ENCODE measurements at places on chromosomes 5 and 9.

GRCh38 chr9:76996700-76997099 lies 22.8 kb upstream of the FOXB2 start:
- peak; percentile 4 for DNase-seq

- no peak for DNase-seq
These were observed 333.8 kb upstream of the CTNND2 start for GRCh38 chr5:12237837-12238575.

- no peak for DNase-seq
These were observed 82.9 kb downstream of the UGCG start for GRCh38 chr9:111979561-111979960.

DNA sequence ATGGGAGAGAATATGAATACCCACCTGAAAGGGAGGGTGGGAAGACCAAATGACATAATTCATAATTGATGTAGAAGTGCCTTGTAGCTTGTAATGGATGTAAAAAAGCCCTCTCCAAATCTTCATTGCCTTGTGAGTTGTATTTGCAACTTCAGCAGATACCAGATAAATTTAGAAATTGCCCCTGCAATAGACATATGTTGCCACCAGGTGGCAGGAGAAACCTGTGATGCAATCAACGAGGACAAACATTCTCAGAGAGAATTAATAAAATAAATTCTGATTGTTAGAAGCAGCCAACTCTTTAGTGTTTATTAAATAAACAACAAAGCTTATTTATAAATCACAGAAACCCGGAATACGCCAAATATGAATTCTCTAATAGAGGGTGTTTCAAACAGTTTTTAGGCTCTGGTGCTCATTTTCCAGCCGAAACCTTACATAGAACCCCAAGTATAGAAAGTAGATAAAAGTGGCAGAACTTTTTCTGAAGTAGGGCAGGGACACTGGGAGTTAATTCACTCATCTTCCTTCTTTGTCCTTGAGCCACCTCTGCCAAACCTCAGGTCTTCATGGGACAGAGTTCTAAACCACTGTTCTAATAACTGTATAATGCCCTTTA lies 147.8 kb downstream of the TMEM38B start:
- DNase-seq: no peak

- no peak for DNase-seq
These were observed 182.5 kb downstream of the TTLL11 start for GRCh38 chr9:121910491-121911040.

- DNase-seq: no peak
These were observed 429.7 kb upstream of the KLF4 start for GRCh38 chr9:107919263-107919662.

GRCh38 chr5:6728011-6728794 lies 15.0 kb downstream of the TENT4A start:
- DNase-seq: no peak

GRCh38 chr5:127744241-127744640 lies 41.0 kb downstream of the CCDC192 start:
- DNase-seq: no peak

DNA sequence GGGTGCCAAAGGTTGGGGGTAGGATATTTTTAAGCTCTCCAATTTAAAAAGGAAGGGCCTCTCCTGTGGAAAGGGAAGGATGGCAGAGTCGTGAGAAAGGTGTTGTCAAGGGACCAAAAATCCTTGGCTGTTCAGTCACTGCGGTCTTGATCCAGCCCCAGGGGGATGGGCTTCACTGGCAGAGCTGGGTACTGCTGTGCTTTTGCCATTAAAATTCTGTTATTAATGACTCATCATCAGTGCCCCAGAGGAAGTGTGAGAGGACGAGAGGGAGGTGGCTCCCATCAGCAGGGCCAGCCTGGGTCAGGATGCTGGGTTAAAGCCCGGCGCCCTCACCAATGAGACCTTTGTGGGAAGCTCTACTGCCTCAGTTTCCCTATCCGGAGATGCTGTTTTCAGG lies 16.7 kb downstream of the PCDH12 start:
- DNase-seq: no peak

DNA sequence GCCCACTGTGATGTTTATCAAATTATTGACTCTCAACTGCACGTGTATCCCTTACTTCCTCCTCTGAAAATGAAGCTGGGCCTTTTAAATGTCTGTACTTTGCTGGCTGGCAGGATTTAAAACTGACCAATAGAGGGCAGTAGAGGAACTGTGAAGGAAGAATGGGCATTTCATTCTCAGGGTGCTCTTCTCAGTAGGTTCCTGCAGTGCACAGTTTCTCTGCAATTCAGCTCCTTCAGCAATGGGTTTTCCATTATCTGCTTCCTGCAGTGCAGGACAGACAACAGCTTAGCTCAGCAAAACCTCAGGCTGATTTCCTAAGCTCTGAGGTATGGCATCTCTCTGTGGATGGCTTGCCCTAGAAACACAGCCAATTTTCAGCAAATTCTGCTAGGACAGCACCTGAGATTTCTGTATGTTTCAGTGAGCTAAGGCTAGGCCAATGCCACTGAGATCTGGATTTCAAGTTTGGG lies 298.4 kb upstream of the PRDM9 start:
- peak; percentile 98 for DNase-seq

- DNase-seq: no peak
These were observed 38.4 kb downstream of the ANXA2R start for GRCh38 chr5:43001748-43002147.

- DNase-seq: no peak
These were observed 19.6 kb upstream of the TNFAIP8 start for GRCh38 chr5:119336262-119336661.

DNA sequence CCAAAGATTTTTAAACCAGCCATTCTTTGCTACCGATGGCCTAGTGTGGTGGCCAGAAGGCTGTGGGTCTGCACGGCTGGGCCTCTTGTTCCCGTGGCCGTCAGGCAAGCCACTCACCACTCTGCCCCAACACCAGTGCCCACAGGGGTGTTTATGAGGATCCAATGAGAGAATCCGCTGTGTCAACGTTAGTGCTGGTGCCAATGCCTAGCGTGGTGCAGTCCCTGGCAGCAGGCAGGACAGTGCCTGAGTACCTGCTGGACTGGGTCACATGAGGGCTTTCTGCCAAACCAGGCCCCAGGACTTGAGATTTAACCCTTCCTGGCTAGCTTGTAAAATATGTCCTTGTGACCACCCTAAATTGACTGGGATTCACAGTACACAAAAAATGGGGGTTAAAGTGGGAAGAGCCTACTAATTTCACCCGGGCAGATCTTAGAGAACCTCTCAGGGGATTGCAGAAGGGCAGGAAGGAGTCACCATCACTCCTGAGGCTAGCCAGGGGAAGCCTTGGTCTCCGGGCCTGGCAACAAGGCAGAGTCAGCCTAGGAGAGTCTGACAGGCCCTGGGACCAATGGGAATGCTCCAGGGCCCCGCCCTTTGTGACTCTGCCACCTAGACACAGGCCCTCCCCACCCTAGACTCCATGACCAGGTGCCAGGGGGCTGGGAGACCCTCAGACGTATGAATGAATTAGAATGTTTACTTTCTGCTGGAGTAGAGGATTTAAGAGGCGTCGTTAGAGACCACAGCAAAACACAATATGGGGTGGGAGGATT lies 63.2 kb upstream of the FSTL4 start:
- no peak for DNase-seq

- no peak for DNase-seq
These were observed 78.4 kb upstream of the HTR4 start for GRCh38 chr5:148732692-148733091.

DNA sequence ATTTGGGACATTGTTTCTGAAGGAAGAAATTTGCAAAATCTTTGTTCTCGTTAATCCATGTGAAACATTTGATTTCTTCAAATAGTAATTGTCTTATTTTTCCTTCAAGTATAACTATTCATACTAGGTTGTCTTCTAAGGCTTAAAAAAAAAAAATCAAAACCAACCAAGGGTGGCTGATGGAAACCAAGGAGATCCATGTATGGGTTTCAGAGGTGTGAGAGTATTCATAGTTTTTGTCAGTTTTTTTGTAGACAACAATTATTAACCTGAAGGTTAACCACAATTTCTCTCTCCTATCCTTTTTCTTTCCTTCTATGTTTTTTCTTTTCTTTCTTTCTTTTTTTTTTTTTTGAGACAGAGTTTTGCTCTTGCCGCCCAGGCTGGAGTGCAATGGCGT lies 35.4 kb downstream of the KDM4C start:
- no peak for DNase-seq

- no peak for DNase-seq
These were observed 117.8 kb downstream of the CCDC192 start for GRCh38 chr5:127820910-127821553.

GRCh38 chr9:74951107-74951720 lies 1.5 kb downstream of the C9orf40 start:
- DNase-seq: no peak

GRCh38 chr5:175582697-175583096 lies 75.2 kb upstream of the HRH2 start:
- no peak for DNase-seq

DNA sequence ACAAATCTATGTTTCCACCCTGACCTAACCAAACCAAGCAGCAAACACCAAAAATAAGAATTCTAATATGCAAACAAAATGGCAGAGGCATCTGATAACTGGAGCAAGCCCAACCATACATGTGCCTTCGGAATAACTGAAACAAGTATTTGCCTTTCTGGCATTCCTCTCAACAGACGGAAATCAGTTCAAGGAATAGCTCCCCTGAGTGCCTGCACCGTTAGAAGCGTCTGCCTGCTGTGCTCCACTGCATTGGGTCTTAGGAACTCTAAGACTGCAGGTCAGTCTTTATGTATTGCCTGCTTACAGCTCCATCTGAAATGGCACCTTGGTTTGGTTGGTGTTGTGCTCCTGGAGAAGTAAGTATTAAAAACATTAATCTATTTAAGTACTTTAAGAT lies 98.5 kb downstream of the MRPS27 start:
- no peak for DNase-seq

GRCh38 chr5:31720811-31721345 lies 81.9 kb downstream of the PDZD2 start:
- no peak for DNase-seq

DNA sequence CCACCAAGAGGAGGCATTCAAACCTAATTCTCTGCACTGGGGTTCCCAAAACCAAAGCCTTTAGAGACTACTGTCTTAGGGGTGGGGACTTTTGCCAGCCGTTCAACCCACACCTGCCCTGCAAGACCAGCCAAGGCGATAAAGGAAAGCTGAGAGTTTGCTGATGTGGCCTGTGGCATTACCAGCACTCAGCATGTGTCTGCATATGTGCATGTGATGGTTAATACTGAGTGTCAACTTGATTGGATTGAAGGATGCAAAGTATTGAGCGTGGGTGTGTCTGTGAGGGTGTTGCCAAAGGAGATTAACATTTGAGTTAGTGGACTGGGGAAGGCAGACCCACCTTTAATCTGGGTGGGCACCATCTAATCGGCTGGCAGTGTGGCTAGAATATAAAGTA lies 474.2 kb downstream of the MED10 start:
- no peak for DNase-seq

GRCh38 chr9:31854187-31854586 lies 530.3 kb upstream of the ACO1 start:
- DNase-seq: no peak

DNA sequence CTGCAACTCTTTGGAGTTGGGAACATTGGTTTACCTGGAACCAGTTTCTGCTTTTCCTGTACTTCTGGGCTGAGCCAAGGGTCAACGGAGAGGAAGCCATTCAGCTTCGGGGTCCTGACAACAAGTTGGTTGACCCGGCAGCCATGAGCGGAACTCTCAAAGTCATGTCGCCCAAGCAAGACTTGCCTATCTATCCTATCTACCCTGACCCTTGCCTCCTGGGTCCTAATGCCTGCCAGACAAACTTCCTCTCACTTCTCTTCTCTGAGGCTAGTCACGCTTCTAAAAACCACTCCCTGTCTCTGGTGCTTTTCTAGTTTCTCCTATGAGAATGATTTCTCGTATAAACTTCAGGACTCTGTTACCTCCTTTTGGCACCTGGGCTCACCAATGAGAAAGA lies 44.7 kb upstream of the CRHBP start:
- DNase-seq: no peak

DNA sequence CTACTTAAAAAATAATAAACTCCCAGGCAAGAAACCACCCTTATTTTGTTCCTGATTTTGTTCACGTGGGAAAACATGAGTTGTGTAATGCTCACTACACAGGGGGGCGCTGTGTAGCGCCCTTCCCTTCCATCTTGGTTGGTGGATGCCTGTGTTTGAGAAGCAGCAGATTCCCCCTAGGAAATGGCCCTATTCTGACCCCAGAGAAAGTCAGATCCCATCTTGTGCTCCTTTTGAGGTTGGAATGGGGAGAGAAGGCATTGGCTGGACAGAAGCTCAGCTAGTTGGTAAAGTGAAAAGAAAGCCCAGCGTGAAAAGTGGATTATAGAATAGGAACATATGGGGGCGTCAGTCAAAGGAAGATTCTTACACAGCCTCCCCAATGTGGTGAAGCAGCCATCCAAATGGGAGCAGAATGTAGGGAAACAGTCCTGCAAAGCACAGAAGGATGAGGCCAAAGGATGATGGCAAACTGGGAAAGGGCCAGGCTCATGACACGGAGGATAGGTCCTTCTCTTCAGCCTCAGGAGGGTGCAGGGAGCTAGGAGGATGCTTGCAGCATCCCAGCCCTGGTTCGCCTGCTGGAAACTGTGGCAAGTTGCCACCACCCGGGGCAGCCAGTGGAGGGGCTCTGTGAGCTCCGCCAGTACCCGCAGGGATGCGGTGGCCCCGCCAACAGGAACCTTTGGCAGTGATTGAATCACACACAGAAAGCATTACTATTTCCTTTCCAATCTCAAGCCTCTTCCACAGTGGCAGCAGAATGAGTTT lies 314.2 kb upstream of the DAP start:
- peak; percentile 92 for DNase-seq

GRCh38 chr5:147348046-147348445 lies 113.2 kb downstream of the STK32A start:
- no peak for DNase-seq

DNA sequence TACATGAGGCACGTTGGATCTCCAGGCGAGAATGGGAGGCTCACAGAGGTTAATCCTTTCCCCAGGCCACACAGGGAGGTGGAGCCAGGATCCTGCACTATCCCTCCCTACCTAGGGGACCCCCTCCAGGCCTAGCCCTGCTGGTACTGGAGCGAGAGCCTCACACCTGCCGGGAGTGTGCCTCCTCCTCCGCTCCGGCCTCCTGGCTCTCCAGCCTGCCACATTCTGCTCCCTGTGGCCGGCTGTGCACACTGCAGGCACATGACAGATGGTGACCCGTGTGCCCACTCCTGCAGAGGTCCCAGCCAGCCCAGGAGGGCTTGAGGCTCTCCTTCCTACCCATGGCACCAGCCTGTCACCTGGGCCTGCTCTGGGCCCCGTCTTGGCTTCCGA lies 93.4 kb downstream of the RXRA start:
- DNase-seq: no peak

Data from NCI-H446 (cell line).